ENCODE measurements at places on chromosomes 6 and 20.

GRCh38 chr6:4563156-4563555 is 213.0 kb upstream of the CDYL start:
- DNase-seq: no peak

GRCh38 chr6:164208371-164208770 is 793.9 kb downstream of the QKI start:
- DNase-seq: no peak

GRCh38 chr20:60060593-60060992 is 102.4 kb downstream of the CDH26 start:
- DNase-seq: no peak

- DNase-seq: no peak
Observed at GRCh38 chr20:8756410-8756809, 312.5 kb upstream of the PLCB4 start.

DNA sequence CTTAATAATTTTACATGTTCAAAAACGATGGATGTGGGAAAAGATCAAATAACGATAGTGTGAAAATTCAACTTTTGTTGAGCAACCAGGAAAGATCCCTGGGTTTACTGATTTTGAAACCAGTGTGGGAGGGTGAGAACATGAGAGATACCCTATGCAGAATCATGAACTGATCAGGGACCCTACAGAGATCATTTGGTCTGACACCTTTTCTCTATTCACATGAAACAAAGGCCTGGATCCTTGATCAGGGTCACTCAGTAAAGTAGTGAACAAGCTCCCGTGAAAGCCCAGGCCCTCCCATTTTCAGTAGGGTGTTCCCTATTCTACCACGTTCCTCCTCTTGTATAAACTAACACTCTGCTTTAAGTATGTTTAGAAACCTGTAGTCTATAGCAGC is 60.5 kb upstream of the DUSP22 start:
- no peak for DNase-seq

GRCh38 chr6:121504227-121504626 is 68.8 kb downstream of the GJA1 start:
- DNase-seq: no peak

GRCh38 chr6:159919011-159919511 is 28.3 kb downstream of the MAS1 start:
- DNase-seq: no peak

GRCh38 chr20:53829724-53830521 is 236.3 kb upstream of the ZNF217 start:
- DNase-seq: no peak

GRCh38 chr6:157068691-157069324 is 254.5 kb downstream of the TMEM242 start:
- no peak for DNase-seq

DNA sequence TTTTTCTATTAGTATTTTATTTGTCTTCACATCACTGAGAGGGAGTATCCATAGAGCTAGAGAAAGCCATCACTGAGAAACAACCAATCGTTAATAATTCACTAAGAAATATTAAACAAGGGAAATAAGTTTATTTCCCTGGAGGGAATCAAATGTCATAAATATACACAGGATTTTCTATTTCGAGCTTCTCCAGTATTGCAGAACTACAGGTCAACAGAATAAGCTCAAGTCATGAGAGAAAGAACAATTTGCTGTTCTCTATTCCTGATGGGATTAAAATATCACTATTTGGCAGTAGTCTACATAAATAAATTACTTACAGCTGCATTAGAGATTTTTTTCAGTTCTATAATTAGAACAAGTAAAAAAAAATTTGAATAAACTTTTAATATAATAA is 2.2 kb upstream of the FAM162B start:
- no peak for DNase-seq

GRCh38 chr6:1765160-1765903 is 155.6 kb downstream of the FOXC1 start:
- DNase-seq: no peak

- no peak for DNase-seq
Observed at GRCh38 chr6:158764926-158765325, 54.2 kb downstream of the EZR start.

- DNase-seq: no peak
Observed at GRCh38 chr6:11607383-11607782, 69.8 kb downstream of the TMEM170B start.

GRCh38 chr6:85329196-85329595 is 120.7 kb upstream of the NT5E start:
- DNase-seq: no peak

DNA sequence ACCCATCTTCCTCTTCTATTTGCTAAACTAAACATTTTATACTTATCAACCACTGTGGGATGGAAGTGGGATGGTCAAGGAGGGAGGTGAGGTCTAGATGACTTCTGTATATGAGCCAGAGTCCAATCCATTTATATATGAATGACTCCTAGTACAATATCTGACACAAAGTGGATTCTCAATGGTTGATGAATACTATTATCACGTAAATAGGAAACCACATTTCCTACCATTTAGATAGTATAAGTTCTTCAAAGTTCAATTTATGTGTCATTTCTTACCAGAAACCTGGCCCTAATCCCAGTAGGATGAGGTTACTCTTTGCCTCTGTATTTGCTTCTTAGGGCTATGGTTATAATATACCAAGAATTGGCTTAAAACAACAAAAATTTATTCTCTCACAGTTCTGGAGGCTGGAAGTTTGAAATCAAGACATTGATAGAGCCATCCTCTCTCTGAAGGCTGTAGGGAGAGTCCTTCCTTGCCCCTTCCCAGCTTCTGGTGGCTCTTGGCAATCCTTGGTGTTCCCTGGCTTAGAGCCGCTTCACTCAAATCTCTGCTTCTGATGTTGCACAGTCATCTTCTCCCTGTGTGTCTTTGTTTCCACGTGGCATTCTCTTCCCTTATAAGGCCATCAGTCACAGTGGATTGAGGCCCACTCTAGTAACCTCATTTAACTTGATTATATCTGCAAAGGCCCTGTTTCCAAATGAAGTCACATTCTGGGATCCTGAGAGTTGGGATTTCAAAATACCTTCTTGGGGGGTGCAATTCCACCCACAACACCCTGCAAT is 41.0 kb upstream of the RAB23 start:
- no peak for DNase-seq

GRCh38 chr6:167329014-167329413 is 4.1 kb downstream of the TTLL2 start:
- DNase-seq: no peak

GRCh38 chr6:143339223-143339622 is 111.3 kb downstream of the ADAT2 start:
- no peak for DNase-seq

DNA sequence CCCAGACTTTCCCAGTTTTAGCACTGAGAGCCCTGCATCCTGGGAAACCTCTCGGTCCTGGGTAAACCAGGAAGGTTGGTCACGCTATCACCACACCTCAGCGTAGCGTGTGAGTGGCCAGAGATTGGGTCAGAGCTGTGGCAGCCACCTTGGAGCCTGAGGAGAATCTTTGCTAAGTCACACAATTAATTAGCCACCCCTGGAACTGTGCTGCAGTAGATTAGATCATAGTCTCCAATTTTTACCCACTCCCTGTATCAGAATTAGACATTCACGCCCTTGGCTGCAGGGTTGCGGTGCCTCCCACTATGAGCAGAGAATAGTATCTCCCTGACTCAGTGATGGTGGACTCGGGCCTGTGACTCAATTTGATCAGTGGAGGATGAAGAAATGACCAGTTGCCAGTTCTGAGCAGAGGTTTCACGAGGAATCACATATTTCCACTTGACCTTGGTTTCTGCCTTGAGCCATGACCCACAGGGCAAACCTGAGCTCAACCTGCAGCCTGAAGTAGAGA is 6.0 kb upstream of the PTGIS start:
- no peak for DNase-seq

- DNase-seq: no peak
Observed at GRCh38 chr6:130758813-130759212, 68.4 kb upstream of the SMLR1 start.

DNA sequence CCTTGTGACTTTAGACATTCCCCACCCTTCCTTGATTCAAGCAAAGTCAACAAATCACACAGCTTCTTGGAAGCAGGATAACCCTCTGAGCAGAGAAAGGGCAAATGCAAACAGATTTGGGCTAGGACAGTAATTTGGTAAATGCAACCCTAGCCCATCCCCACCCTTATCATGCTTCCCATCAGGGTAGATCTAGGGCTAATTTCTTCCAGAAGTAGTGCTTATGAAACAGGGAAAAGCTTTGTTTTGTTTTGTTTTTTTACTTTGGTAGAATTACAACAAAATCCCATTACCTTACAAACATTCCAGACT is 525.1 kb upstream of the NOX3 start:
- no peak for DNase-seq

- DNase-seq: no peak
Observed at GRCh38 chr6:159456349-159456748, 236.7 kb downstream of the SOD2 start.

GRCh38 chr6:11036977-11037430 is 7.1 kb downstream of the ELOVL2 start:
- no peak for DNase-seq

DNA sequence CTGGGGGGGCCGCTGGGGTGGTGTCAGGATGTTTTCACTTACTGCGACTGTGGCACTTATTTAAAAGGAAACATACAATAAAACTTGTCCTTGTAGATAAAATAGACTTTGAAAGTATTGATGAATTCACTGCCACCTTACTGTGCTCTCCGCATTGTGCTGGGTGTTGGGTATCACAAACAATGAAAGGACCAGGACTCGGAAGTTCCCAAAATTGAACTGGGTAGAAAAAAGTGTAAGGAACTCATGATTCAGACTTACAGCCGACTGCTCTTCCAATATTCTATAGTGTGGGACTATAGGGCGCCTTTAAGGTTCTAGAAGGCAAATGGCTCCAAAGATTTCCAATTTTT is 32.1 kb upstream of the ID4 start:
- DNase-seq: no peak

Data from stimulated activated CD4-positive, alpha-beta T cell treated with anti-CD3 and anti-CD28 coated beads, Interleukin-1b, Interleukin-23, amount 100 ng/mL, for 24 hours (primary cell).